ENCODE measurements at places on chromosomes 1 and 21. TPM values are rescaled to one million over a fixed set of nuclear protein-coding genes. Genes with fewer than 3 reads are reported as not detected.

DNA sequence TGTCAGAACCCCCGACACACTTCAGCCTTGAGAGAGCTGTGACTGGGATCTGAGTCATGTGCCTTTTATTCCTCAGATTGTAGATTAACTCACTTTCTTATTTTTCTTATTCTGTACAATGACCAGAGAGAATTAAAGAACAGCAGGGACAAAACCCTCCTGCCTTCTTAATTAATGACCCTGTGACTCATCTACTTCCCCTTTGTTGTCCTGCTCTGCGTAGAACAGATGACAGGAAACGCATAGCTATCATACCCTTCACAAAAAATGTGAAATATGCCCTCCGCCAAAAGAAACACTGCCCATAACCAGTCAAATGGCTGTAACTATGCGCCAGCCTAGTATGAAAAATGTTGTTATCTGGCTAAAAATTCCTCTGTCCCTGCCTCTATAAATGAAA is 9.1 kb upstream of the PADI2 start:
- peaks cover 8% of the 10 kb centered on the region for H3K4me1 ChIP-seq
- DNase-seq: peak; percentile 53
- no peak overlapping the region for H3K4me3 ChIP-seq

Gene SLC44A3
- total RNA-seq: 3.8 TPM

DNA sequence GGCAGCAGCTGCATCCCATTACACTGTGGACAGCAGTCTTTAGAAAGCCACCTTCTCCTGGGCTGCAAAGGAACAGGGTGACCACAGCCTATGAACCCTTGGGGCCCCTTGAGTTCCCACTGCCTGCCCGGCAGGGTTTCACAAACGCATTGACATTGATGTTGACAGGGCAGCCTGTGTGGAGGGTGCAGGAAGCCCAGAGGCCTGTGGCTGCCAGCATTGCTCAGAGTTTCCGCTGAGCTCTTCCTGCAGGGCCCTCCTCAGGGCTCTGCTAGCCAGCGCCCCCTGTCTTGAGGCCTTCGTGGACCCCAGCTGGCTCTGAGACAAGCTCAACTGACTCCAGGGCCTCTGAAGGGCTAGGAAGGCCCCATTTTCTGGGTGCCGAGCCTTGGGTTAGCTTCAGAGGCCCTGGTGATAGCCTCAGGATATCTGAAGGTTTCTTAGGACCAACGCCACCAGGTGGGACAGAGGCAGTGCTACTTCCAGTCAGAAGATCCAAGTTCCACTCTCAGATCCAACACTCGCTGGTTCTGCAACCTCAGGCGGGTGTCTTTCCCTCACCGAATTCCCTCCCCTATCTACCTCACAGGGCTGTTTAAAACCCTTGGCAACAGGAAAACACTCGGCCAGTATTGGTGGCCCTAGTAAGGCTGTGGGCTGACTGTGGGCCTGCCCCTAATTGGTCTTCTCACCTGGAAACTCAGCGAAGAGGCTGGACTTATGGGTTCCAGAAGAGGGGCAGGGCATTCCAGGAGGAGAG is 27.2 kb upstream of the EPS8L3 start:
- no peaks in the 10 kb centered on the region for H3K36me3 ChIP-seq
- H3K4me1 ChIP-seq: peaks cover 48% of the 10 kb centered on the region
- DNase-seq: peak; percentile 43
- no peaks in the 10 kb centered on the region for H3K27me3 ChIP-seq
- H3K27ac ChIP-seq: peak overlapping the region; percentile 59
- H3K4me3 ChIP-seq: no peak overlapping the region

DNA sequence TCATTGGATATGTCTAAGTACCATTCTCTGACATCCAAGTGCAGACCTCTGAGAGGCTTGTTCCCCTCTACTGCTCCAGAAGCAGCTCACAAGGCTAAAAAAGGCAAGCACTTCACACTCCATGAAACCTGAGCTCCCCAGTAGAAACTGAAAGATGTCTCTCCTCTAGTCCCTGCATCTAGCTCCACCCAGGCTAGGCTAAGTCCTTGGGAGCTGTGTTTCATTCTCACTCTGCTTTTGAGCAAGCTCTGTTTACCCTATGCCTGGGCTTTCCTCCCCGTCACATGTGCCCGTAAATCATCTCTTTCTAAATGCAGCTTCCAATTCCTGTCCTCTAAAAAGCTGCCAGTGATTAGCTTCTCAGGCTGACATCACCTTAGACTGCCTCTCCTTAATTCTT is 39.0 kb downstream of the LRRC71 start:
- H3K4me1 ChIP-seq: no peaks in the 10 kb centered on the region
- H3K36me3 ChIP-seq: peaks cover 97% of the 10 kb centered on the region
- no peak overlapping the region for H3K27ac ChIP-seq
- H3K27me3 ChIP-seq: no peaks in the 10 kb centered on the region

GRCh38 chr1:186763107-186763506 is 65.6 kb upstream of the PLA2G4A start:
- H3K4me1 ChIP-seq: peaks cover 7% of the 10 kb centered on the region
- H3K4me3 ChIP-seq: no peak overlapping the region
- H3K27me3 ChIP-seq: no peaks in the 10 kb centered on the region
- no peaks in the 10 kb centered on the region for H3K36me3 ChIP-seq
- no peak overlapping the region for H3K27ac ChIP-seq

DNA sequence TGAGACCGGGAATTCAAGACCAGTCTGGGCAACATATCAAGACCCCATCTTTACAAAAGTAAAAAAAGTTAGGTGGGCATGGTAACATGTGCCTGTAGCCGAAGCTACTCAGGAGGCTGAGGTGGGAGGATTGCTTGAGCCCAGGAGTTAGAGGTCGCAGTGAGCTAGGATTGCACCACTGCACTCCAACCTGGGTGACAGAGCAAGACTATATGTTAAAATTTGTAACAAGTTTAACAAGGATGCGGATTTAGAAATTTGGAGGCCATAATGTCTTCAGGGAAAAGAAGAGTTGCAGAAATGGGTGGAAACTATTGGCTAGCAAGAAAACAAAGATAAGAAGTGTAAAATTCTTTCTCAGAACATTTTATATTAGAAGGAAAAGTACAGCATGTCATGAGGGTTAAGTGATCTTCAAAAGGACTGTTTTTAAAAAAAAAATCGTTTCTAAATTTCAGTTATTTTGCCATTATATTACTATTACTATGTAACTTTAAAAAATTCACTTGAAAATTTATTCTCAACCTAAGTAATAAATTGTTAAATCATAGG is 17.6 kb downstream of the SOAT1 start:
- H3K36me3 ChIP-seq: no peaks in the 10 kb centered on the region
- peaks cover 11% of the 10 kb centered on the region for H3K4me1 ChIP-seq
- no peak for DNase-seq
- no peak overlapping the region for H3K27ac ChIP-seq
- no peaks in the 10 kb centered on the region for H3K27me3 ChIP-seq
- H3K4me3 ChIP-seq: no peak overlapping the region

- no peak for DNase-seq
- no peaks in the 10 kb centered on the region for H3K27me3 ChIP-seq
- no peaks in the 10 kb centered on the region for H3K36me3 ChIP-seq
- no peaks in the 10 kb centered on the region for H3K4me1 ChIP-seq
Measured at GRCh38 chr1:56799605-56800400, 19.4 kb downstream of the FYB2 start.

- DNase-seq: no peak
- H3K4me3 ChIP-seq: no peak overlapping the region
- H3K36me3 ChIP-seq: peaks cover 24% of the 10 kb centered on the region
- H3K27me3 ChIP-seq: no peaks in the 10 kb centered on the region
- peaks cover 32% of the 10 kb centered on the region for H3K4me1 ChIP-seq
Measured at GRCh38 chr1:44785029-44785380, 3.0 kb downstream of the BEST4 start.

- H3K4me1 ChIP-seq: peaks cover 41% of the 10 kb centered on the region
- H3K36me3 ChIP-seq: no peaks in the 10 kb centered on the region
- peak; percentile 100 for DNase-seq
- H3K27ac ChIP-seq: peak within 1 kb of the TSS; percentile 96
Measured at GRCh38 chr1:31065310-31066217, at the start of gene PUM1. TSS of gene PUM1 (minus strand) at chr1:31065717. CDS start at chr1:31059566, 6,151 bp downstream.

GRCh38 chr1:167249702-167250101 is 29.0 kb downstream of the POU2F1 start:
- H3K27ac ChIP-seq: no peak overlapping the region
- no peaks in the 10 kb centered on the region for H3K4me1 ChIP-seq
- no peaks in the 10 kb centered on the region for H3K27me3 ChIP-seq
- H3K4me3 ChIP-seq: no peak overlapping the region

DNA sequence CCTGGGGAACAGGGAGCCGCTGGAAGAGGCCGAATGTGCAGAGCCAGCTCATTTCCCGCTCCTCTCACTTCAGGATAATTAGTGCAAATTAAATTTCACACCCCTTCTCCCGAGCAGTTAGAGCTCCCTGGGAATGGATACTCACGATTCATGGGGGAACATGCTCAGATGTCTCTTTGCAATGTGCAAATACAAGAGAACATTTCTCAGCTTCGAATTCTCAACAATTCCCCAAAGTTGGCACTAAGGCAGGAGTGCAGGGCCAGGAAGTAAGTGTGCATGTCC is 54.9 kb downstream of the CAMK2N1 start:
- H3K27me3 ChIP-seq: peaks cover 73% of the 10 kb centered on the region
- no peak for DNase-seq
- no peak overlapping the region for H3K4me3 ChIP-seq
- no peaks in the 10 kb centered on the region for H3K4me1 ChIP-seq
- H3K27ac ChIP-seq: no peak overlapping the region
- no peaks in the 10 kb centered on the region for H3K36me3 ChIP-seq

DNA sequence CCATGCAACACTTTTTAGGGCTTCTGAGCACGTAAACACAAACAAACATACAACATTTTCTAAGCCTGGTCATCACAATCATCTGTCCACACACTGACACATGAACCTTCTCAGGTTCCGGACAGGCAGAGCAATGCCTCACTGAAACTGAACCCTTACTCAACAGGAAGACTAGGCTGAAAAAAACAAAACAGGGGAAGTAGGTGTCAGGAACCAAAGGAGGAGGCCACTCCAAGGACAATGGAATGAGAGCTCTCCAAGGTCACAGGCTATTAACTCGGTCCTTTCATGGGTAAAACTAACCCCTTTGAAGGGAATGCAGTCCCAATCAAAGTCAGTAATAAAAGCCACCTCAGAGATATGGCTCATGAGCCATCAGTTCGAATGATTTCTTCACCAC is 76.6 kb downstream of the FAM78B start:
- no peaks in the 10 kb centered on the region for H3K27me3 ChIP-seq
- H3K27ac ChIP-seq: no peak overlapping the region
- H3K4me3 ChIP-seq: no peak overlapping the region
- no peak for DNase-seq
- H3K4me1 ChIP-seq: no peaks in the 10 kb centered on the region
- H3K36me3 ChIP-seq: no peaks in the 10 kb centered on the region

DNA sequence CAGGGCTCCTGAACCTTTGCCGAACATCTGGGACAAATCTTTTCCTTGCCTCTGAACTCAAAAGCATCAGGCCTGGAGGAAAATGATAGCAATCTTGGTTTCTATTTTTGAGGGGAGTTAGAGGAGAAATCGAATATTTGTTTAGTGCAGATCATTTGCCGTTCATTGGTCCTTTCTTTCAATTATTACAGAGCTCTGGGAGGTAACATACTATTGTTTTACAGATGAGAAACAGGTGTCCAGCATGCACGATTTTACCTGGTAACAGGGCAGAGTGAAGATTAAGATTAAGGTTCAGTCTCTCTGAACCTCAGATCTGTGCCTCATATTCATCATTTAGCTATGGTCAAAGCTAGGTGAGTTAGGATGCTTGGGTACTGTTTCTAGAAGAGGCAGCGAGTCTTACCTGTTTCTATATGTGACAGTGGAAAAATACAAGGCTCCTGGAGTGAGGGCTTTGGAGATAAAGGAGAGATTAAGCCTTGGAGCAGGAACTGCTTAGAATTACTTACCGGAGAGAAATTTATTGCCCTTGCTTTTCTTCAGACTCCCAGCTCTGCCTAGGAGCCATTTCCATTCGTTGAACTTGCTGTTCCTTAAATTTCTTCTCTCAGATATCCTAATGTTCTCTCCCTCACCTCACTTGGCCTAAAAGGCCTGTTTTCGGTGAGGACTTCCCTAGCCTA is 1.4 kb downstream of the PRCC start:
- H3K27ac ChIP-seq: peak overlapping the region; percentile 97
- no peak for DNase-seq
- H3K36me3 ChIP-seq: peaks cover 16% of the 10 kb centered on the region
- peaks cover 70% of the 10 kb centered on the region for H3K4me1 ChIP-seq
- no peaks in the 10 kb centered on the region for H3K27me3 ChIP-seq

Gene IL22RA1
- total RNA-seq: 4.1 TPM

Gene RHBG
- total RNA-seq: not detected

GRCh38 chr1:48591181-48591580 is 119.2 kb upstream of the SPATA6 start:
- H3K4me1 ChIP-seq: no peaks in the 10 kb centered on the region
- no peak overlapping the region for H3K27ac ChIP-seq
- H3K27me3 ChIP-seq: no peaks in the 10 kb centered on the region
- H3K4me3 ChIP-seq: no peak overlapping the region
- no peaks in the 10 kb centered on the region for H3K36me3 ChIP-seq
- DNase-seq: no peak

GRCh38 chr1:43991200-43991475 is 261 bp upstream of the CCDC24 start:
- H3K4me3 ChIP-seq: peak overlapping the region; percentile 78
- no peaks in the 10 kb centered on the region for H3K27me3 ChIP-seq
- peaks cover 1% of the 10 kb centered on the region for H3K36me3 ChIP-seq

Gene VCAM1
- not detected for total RNA-seq

DNA sequence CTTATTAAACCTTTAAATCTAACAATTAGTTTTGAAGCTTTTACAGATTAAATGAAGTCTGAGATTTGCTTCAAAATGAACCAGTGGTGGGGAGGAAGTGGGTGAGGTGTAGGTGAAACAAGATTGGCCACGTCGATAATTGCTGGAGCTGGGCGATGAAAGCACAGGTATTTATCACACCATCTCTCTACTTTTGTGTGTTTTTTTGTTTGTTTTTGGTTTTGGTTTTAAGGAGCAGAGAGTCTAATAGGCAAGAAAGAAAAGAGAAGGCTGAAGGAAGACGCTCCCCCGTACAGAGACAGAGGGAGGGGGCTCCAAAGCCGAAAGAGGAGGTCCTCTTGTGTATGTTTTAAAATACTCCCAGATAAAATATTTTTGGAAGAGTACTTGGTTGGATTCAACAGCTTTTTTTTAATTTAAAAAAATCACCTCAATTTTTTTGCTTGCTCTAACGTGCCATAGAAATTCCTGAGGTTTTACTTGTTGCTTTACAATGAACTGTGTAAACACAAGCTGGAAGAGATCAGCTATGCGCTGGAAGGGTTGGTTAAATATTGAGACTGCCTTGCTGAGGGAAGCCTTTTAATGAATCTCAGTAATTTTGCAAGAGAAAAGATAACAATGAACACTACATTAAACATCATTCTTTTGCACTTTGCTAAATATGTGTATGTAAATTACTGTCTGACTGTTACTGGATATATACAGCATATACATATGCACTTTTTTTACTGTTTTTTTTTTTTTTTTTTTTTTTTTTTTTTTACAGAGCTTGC is 6.7 kb upstream of the LGALS8 start:
- H3K4me3 ChIP-seq: no peak overlapping the region
- peaks cover 9% of the 10 kb centered on the region for H3K4me1 ChIP-seq
- no peaks in the 10 kb centered on the region for H3K27me3 ChIP-seq
- no peak for DNase-seq

- H3K36me3 ChIP-seq: no peaks in the 10 kb centered on the region
- no peak for DNase-seq
- H3K4me1 ChIP-seq: no peaks in the 10 kb centered on the region
- peaks cover 5% of the 10 kb centered on the region for H3K27me3 ChIP-seq
- H3K4me3 ChIP-seq: no peak overlapping the region
- no peak overlapping the region for H3K27ac ChIP-seq
Measured at GRCh38 chr1:62926681-62927252, 142.8 kb downstream of the ATG4C start.

- H3K27me3 ChIP-seq: no peaks in the 10 kb centered on the region
- no peak overlapping the region for H3K27ac ChIP-seq
- H3K4me3 ChIP-seq: no peak overlapping the region
- no peaks in the 10 kb centered on the region for H3K4me1 ChIP-seq
- H3K36me3 ChIP-seq: no peaks in the 10 kb centered on the region
Measured at GRCh38 chr1:220380885-220381284, 108.6 kb upstream of the RAB3GAP2 start.

Gene MANEAL
- total RNA-seq: 5.8 TPM

Gene S100A7A
- not detected for total RNA-seq
